Stimulated activated CD4-positive, alpha-beta T cell treated with anti-CD3 and anti-CD28 coated beads, Interleukin-1b, Interleukin-23, amount 100 ng/mL, for 1 hour (primary cell): ENCODE measurements at places on chromosomes 11 and 22.

- DNase-seq = no peak
Measured at GRCh38 chr11:128502726-128503125, 84.6 kb downstream of the ETS1 start.

DNA sequence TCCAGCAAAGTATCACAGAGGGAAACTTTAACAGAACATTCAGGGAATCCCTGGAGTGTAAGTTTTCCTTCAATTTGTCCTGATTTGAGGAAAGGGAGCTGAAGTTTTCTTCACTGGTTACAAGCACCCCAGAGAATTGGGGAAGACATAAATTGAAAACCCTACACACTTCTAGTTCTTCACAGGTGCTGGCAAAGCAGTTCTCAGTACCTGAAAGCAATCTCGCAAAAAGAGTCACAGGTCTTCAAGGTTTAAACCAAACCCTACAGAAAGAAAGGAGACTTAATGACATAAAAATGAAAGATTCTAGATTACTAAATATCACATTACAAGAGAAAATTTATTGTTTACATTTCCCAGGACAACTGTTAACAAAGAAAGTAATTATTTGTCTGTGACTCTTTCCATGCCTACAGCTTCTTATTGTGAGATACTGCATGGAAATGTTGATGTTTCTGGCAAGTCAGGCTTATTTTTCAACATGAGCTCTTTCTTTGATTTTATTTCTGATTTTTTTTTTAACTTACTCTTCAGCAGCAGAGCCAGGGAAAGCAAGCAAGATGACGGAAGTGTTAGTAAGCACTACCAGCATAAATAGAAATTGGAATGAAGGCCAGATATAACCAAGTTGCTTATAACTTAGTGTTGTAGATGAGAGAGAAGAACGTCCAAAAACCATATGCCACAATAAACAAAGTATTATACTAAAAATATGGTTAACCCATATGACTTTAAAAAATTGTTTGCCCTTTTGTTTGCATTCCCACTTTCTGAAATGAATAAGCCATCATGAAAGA lies 44.1 kb downstream of the FANCF start:
- DNase-seq = no peak

- DNase-seq = no peak
Measured at GRCh38 chr22:19526076-19526701, 2.0 kb upstream of the CLDN5 start.

DNA sequence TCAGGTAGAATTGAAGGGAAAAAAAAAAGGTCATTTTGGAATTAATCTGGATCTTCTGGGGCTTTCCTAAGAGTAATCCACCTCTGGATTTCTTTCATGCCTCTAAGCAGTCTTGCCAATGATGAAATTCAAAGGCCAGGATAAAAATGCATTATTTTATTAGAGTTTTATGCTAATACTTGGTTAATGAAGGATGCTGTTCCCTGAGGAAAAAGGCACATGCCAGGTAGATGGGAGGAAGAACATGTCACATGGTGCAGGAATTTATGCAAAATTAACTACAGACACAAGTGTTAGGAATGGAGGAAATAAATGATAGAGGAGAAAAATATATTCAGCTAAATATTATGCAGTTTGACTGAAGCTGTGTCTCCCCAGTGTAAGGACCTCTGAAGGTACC lies 792.0 kb downstream of the ETS1 start:
- no peak for DNase-seq

GRCh38 chr11:102385085-102386007 lies 38.3 kb downstream of the BIRC2 start:
- DNase-seq = no peak

- DNase-seq = no peak
Measured at GRCh38 chr11:11038352-11038751, 180.5 kb upstream of the ZBED5 start.

- DNase-seq = no peak
Measured at GRCh38 chr11:133715602-133716001, 129.7 kb downstream of the SPATA19 start.

DNA sequence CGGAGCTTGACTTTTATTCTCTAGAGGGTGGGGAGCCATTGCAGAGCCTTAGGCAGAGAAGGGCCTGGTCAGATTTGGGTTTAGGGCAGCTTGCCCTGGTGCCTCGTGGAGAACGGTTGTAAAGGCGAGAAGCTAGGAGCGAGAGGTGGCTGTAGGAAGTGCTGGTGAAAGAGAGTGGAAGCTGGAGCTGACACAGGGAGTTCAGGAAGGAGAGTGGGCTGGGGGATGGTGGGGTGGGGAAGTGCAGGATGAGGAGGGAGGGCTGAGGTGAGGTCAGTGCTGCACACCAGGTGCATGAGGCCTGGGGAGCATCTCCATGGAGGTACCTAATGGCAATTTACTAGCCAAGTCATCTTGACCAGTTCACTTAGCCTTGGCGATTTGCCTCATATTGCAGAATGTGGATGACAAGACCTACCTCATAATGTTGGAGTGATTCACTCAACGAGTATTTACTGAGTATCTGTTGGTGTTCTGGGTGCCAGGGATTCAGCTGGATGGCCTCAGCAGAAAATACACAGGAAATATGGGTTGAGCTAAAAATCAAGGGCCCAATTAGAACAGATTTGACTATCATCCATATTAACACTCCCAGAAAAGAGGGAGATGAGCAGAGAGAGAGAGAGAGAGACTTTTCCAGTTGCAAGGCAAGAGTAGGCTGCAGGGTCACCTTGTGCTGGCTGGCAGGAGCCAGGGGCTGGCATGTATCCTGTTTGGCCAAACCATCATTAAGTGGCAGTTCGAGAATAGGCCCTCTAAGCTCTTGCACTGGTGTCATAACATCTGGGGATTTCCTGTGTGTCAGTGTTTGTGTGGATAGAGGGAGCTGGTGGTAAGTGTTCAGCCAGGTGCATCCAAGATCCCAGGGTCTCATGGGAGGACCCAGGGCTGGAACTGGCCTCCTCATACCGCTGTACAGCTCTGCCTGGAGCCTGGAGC lies 44.4 kb upstream of the CLDN5 start:
- no peak for DNase-seq

GRCh38 chr11:96241331-96241841 lies 101.6 kb downstream of the MAML2 start:
- DNase-seq = no peak

- DNase-seq = no peak
Measured at GRCh38 chr22:22977479-22978200, 90.0 kb downstream of the IGLL5 start.

DNA sequence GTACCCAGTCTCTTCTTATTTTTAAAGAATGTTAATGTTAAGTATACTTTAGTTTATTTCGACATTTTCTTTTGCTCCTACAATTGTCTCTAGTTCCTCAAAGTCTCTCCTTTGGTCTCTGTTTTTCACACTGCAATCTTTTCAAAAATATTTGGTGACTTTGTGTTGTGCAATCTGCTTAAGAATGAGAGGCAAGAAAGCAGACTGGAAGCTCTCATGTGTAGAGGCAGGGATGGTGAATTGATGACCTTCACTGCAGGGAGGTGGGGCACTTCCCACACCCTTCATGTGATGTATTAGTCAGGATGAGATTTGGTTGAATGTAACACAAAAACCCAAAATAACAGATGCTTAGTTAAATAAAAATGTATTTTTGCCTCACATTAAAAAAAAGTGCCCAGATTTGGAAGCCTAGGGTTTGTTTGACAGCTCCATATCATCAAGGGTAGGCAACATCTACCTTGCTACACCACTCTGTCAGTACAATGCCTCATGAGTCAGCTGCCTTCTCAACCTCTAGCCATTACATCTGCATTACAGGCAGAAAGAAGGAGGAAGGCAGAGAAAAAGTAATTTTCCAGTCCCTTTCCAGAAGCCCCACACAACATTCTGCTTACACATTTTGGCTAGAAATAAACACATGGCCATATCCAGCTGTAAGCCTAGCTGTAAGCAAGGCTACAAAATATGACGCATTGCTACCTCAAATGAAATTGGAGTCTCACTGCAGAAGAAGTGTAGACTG lies 3.8 kb upstream of the MMP27 start:
- DNase-seq = no peak

DNA sequence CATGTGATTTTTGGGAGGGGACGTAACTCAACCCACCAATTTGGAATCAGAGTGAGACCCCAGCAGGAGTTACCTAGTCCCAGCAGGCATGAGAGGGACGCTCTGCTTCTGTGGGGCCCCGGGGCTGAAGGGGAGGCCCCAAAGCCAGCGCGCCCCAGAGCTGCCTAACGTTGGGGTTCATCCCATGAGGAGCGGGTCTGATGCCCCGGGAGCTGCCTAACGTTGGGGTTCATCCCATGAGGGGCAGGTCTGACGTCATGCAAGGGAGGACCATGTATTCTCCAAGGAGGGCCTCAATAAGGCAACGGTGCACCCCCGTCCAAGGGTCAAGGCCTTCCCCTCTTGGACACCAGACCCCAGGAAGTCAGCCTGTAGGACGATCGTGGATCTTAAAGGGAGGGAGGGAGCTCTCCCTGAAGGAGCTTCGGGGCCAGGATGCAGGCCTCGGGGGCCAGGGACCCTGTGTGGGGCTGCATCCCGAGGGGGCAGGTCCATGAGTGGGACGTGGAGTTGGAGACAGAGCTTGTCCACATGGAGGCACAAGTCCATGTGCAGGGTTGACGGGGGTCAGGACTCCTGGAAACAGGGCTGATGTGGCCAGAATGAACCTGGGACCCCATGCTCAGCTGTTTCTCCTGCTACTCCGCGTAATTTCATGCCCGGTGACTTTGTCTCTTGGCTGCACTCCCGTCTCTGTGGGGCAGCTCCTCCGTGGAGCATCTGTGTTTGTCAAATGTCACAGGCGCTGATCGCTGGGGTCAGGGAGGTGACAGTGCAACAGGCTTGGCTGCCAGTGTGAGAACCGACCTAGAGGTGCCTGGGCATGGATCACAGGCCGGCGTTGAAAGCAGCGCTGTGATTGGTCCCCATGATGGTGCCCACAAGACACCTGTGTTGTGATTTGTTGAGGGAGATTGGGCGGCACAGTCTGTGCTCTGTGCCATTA lies 1029.1 kb downstream of the BRD1 start:
- no peak for DNase-seq

GRCh38 chr11:92703449-92703830 lies 266.0 kb upstream of the MTNR1B start:
- DNase-seq = no peak

DNA sequence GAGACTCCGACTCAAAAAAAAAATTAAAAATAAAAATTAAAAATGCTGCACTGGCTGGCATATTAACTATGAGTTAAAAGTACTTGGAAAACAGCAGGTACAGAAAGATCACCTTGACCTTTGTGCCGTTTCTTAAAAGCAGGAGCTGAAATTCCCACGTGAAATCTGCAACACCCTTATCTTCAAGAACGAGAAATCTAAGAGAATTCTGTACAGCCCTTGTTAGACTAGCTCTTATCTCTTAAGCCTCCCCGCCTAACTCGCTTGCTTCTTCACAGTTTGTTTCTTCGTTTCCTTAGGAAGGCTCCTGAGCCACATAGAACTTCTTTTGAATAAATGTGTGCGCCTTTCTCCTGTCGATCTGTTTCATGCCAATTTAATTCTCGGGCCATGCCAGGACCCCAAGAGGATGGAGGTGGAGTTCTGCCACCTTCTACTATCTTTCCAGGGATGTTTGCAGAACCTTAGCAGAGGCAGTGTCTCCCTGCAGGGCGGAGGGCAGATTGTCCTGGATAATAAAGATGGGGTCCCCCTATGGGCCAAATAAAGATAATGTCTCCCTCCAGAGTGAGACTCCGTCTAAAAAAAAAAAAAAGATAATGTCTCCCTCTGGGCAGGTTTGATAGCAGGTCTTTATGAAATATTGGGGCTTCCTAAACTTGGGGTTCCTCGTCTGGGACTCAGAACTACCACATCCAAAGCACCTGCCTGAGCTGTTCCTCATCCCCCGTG lies 27.4 kb upstream of the SYT8 start:
- DNase-seq = no peak

DNA sequence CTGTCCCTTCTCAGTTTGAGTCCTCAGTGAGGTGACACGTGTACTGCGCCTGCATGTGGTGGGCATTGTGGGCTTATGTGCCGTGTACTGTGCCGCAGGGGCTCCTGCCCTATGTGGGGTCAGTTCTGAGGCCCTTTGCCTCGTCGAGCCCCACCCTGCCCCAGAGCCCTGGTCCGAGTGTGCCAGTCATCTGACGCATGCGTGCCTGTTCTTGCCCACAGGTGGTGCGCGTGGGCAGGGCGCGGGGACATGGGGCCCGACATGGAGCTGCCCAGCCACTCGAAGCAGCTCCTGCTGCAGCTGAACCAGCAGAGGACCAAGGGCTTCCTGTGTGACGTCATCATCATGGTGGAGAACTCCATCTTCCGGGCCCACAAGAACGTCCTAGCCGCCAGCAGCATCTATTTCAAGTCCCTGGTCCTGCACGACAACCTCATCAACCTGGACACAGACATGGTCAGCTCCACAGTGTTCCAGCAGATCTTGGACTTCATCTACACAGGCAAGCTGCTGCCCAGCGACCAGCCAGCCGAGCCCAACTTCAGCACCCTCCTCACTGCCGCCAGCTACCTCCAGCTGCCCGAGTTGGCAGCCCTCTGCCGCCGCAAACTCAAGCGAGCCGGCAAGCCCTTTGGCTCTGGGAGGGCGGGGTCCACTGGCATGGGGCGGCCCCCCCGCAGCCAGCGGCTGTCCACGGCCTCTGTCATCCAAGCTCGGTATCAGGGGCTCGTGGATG lies 22.3 kb upstream of the TMEM191C start:
- DNase-seq = no peak

DNA sequence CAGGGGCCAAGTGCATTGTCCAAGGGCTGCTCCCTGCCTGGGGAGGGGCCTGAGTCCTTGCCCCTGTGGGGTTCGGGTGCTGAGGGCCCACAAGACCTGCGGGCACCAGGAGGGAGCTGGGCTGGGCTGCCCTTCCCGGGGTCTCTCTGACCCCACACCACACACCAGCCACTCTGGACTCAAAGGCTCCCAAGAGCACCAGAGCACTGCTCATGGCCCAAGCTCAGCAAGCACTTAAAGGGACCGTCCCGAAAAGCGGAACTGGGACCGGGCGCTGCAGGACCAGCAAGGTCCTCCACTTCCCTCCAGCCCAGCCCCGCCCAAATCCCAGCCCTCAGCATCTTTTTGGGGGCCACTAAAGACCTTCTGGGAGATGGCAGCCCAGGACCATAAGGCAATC lies 5.3 kb downstream of the LSP1 start:
- no peak for DNase-seq

DNA sequence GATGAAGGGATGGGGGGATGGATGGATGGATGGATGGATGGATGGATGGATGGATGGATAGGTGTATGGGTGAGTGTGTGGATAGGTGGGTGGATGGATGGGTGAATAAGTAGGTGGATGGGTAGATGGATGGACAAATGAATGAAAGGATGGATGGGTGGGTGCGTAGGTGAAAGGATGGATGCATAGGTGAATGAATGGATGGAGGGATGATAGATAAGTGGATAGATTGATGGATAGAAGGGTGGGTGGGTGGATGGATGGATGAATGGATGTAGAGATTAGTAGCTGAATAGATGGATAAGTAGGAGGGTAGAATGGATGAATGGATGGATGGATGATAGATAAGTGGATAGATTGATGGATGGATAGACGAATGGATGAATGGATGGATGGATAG lies 152.7 kb downstream of the MN1 start:
- DNase-seq = no peak
